ENCODE measurements at places on chromosomes 1 and 21.

- no peak for DNase-seq
- H3K4me1 ChIP-seq, result no peaks in the 10 kb centered on the region
- no peaks in the 10 kb centered on the region for H3K27me3 ChIP-seq
- H3K4me3 ChIP-seq, result no peak overlapping the region
Measured at GRCh38 chr1:6288665-6289064, 27.8 kb upstream of the GPR153 start.

GRCh38 chr21:40454057-40454456 lies 392.9 kb downstream of the DSCAM start:
- no peaks in the 10 kb centered on the region for H3K36me3 ChIP-seq
- H3K4me1 ChIP-seq, result no peaks in the 10 kb centered on the region
- no peaks in the 10 kb centered on the region for H3K27me3 ChIP-seq
- DNase-seq, result no peak
- H3K27ac ChIP-seq, result no peak overlapping the region
- no peak overlapping the region for H3K4me3 ChIP-seq

DNA sequence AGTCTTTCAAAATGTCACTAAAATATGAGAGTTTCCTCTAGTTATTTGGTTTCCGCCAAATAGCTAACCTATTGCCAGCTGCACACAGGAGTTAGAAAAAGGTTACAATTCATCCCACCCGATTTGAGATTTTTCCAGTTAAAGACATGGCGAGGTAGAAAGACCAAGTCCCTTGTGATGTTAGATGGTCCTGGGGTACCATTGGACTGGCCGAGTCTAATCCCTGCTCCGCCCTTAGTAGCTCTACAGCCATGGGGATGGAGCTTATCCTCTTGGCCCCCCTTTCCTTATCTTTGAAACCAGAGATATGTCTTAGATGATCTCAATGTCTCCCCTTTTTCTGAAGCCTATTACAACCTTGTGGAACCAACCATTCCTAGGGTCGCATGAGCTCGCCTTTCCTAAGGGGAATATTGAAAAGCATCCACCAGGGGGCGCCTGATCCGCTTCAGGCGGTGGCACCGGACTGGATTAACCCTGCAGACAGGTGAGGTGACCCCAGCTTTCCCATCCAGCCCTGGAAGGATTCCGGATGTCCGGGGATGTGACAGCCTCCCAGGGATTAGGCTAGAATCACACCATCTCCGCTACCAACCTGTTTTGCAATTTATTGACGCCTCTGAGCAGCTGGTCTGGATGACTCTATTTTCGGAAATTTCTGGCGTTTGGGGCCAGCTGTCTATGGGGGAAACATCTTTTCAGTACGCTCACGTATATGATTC lies 68.3 kb upstream of the SIM2 start:
- no peaks in the 10 kb centered on the region for H3K4me1 ChIP-seq
- no peak overlapping the region for H3K4me3 ChIP-seq
- H3K27me3 ChIP-seq, result no peaks in the 10 kb centered on the region
- DNase-seq, result peak; percentile 77
- H3K27ac ChIP-seq, result no peak overlapping the region

- peak; percentile 64 for DNase-seq
- H3K27me3 ChIP-seq, result no peaks in the 10 kb centered on the region
- H3K36me3 ChIP-seq, result no peaks in the 10 kb centered on the region
- peak overlapping the region; percentile 91 for H3K27ac ChIP-seq
Measured at GRCh38 chr1:64965366-64966157, 787 bp downstream of the JAK1 start.

GRCh38 chr1:184069675-184070074 lies 18.1 kb downstream of the TSEN15 start:
- H3K36me3 ChIP-seq, result peaks cover 3% of the 10 kb centered on the region
- DNase-seq, result no peak
- no peaks in the 10 kb centered on the region for H3K4me1 ChIP-seq
- H3K27me3 ChIP-seq, result no peaks in the 10 kb centered on the region
- H3K4me3 ChIP-seq, result no peak overlapping the region
- H3K27ac ChIP-seq, result no peak overlapping the region

- no peak for DNase-seq
- no peak overlapping the region for H3K27ac ChIP-seq
- no peaks in the 10 kb centered on the region for H3K27me3 ChIP-seq
- H3K4me1 ChIP-seq, result no peaks in the 10 kb centered on the region
- no peak overlapping the region for H3K4me3 ChIP-seq
- no peaks in the 10 kb centered on the region for H3K36me3 ChIP-seq
Measured at GRCh38 chr1:79255421-79255820, 248.9 kb upstream of the ADGRL4 start.

DNA sequence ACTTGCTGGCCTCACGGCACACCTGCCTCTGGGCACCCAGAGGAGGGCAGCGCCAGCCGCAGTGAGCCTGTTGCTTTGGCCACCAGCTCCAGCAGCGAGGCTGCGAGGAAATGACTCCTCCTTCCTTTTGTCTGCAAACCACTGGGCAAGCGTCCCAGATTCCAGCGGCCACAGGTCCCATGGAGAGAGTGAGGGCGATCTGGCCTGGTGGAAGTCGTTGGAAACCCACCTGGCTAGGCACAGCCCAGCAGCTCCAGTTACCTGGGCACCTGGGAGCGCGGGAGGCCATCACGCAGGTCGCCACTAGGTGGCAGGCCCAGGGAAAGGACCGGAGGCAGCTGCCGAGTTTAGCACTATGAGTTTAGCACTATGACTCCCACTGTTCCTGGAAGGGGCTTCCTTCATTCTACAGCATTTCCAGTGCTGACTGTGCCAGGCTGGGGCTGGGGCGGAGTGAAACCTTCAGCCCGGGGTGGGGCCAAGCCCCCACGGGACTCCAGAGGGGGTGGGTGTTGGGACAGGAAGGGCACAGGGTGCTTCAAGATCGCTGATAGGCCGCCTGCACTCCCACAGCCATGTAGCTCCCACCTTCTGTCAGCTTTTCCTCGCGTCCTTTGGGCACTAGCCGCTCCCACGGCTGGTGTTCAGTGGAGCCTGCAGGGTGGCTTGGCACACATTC lies 1.1 kb upstream of the ESPN start:
- no peak overlapping the region for H3K27ac ChIP-seq
- DNase-seq, result peak; percentile 75
- H3K36me3 ChIP-seq, result no peaks in the 10 kb centered on the region
- H3K4me1 ChIP-seq, result peaks cover 22% of the 10 kb centered on the region
- H3K4me3 ChIP-seq, result no peak overlapping the region

DNA sequence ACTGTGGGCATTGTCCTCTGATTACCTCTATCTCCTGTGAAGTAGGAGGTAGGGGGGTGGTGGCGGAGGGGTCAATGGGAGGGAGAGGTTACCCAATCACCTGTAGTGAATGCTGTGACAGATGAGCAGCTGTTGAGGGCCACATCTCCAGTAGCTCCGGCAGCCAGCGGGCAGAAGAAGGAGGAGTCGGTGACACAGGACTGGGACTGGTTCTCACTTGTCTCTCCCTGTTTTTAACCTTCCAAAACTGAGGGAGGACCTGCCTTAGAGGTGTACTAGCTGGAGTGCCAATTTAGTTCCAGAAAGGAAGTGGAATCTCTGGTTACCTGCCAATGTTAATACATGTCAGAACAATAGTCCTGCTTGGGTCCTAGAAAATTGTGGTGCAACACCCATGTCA lies 56.2 kb upstream of the ENAH start:
- no peak overlapping the region for H3K4me3 ChIP-seq
- H3K4me1 ChIP-seq, result no peaks in the 10 kb centered on the region
- no peaks in the 10 kb centered on the region for H3K27me3 ChIP-seq
- no peaks in the 10 kb centered on the region for H3K36me3 ChIP-seq

GRCh38 chr1:10694274-10694632 lies 102.2 kb downstream of the CASZ1 start:
- no peaks in the 10 kb centered on the region for H3K27me3 ChIP-seq
- H3K4me1 ChIP-seq, result no peaks in the 10 kb centered on the region
- peak overlapping the region; percentile 88 for H3K27ac ChIP-seq
- peak; percentile 55 for DNase-seq

- no peak overlapping the region for H3K27ac ChIP-seq
- H3K4me1 ChIP-seq, result no peaks in the 10 kb centered on the region
- peak; percentile 78 for DNase-seq
- H3K36me3 ChIP-seq, result no peaks in the 10 kb centered on the region
Measured at GRCh38 chr1:202315576-202316168, 26.1 kb downstream of the UBE2T start.

GRCh38 chr1:96880626-96881025 lies 159.0 kb downstream of the PTBP2 start:
- no peaks in the 10 kb centered on the region for H3K27me3 ChIP-seq
- H3K27ac ChIP-seq, result no peak overlapping the region
- DNase-seq, result no peak
- no peaks in the 10 kb centered on the region for H3K4me1 ChIP-seq
- H3K36me3 ChIP-seq, result no peaks in the 10 kb centered on the region

- DNase-seq, result no peak
- no peaks in the 10 kb centered on the region for H3K27me3 ChIP-seq
- H3K27ac ChIP-seq, result no peak overlapping the region
- no peak overlapping the region for H3K4me3 ChIP-seq
Measured at GRCh38 chr1:29278124-29278523, 41.8 kb downstream of the PTPRU start.

GRCh38 chr1:227257964-227258363 lies 60.3 kb downstream of the CDC42BPA start:
- DNase-seq, result no peak
- no peaks in the 10 kb centered on the region for H3K27me3 ChIP-seq
- no peak overlapping the region for H3K4me3 ChIP-seq
- no peaks in the 10 kb centered on the region for H3K4me1 ChIP-seq
- no peaks in the 10 kb centered on the region for H3K36me3 ChIP-seq

DNA sequence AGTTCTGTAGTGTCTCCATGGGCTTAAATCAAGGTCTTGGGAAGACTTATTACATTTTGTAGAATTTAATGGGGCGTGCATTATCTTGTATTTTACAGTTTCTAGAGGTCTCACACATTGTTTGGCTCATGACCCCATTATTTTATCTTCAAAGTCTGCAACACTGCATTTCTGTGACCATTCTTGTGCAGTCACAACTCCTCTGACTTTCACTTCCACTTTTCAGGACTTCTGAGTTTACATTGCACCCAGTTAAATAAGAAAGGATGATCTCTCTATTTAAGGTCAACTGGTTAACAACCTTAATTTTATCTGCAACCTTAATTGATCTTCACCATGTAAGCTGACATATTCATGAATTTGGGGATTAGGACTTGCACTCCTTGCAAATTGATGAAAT lies 1186.6 kb downstream of the MRPL39 start:
- no peak overlapping the region for H3K4me3 ChIP-seq
- H3K36me3 ChIP-seq, result no peaks in the 10 kb centered on the region
- no peak for DNase-seq
- no peaks in the 10 kb centered on the region for H3K27me3 ChIP-seq
- H3K27ac ChIP-seq, result no peak overlapping the region
- H3K4me1 ChIP-seq, result no peaks in the 10 kb centered on the region

- H3K4me1 ChIP-seq, result no peaks in the 10 kb centered on the region
- no peaks in the 10 kb centered on the region for H3K27me3 ChIP-seq
- DNase-seq, result no peak
- H3K36me3 ChIP-seq, result no peaks in the 10 kb centered on the region
- no peak overlapping the region for H3K27ac ChIP-seq
Measured at GRCh38 chr1:26574719-26575251, 45.2 kb downstream of the RPS6KA1 start.

DNA sequence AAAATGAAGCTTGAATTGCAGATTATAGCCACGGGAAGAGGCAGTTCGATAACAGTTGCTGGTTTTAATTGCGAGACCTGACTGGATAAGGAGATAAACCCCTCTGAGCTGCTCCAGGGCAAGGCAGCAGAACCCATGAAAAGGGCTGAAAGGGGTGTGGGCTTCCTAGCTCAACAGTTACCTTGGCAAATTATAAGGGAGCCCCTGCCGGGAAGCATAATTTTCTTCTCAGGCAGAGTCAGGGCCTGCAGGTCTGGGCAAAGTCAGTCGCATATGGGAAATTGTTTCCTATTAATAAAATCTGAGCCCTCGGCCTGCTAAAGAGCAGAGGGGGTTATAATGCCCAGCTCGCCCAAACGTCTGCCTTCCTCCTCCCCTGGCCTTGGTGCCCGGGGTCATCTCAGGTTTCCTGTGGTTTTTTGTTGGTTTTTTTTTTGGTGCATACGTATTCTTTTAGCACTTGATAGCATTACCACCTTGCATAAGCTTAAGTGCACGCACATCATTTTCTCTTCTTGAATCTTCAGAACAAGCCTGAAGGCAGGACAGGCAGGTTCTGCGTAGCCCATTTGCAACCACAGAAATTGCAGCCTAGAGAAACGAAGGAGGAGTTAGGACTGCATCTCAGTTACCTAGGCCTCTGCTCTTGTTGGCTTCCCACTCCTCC lies 33.9 kb upstream of the SELENON start:
- H3K27me3 ChIP-seq, result no peaks in the 10 kb centered on the region
- no peak overlapping the region for H3K27ac ChIP-seq
- H3K4me3 ChIP-seq, result no peak overlapping the region

DNA sequence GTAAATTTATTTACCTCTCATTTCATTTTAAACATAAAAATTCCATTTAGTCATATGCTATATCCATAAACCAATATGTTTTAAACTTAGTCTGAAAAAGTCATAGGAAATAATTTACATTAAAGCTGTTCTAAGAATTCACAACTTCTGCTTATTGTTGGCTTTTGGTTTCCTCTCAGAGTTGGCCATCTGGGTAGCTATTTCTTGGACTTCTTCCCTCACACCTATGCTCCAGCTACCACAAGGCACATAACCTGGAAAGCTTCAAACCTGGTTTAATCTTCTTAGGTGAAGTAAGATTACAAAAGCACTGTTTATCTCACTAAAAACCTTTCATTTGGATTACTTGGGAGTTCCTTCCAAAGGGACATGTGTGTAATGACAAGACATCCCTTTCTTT lies 29.8 kb downstream of the RBM11 start:
- no peaks in the 10 kb centered on the region for H3K4me1 ChIP-seq
- no peaks in the 10 kb centered on the region for H3K27me3 ChIP-seq
- no peak overlapping the region for H3K27ac ChIP-seq
- no peaks in the 10 kb centered on the region for H3K36me3 ChIP-seq

- no peak overlapping the region for H3K27ac ChIP-seq
- peaks cover 13% of the 10 kb centered on the region for H3K4me1 ChIP-seq
- no peaks in the 10 kb centered on the region for H3K36me3 ChIP-seq
- H3K27me3 ChIP-seq, result no peaks in the 10 kb centered on the region
Measured at GRCh38 chr1:145884675-145885074, 991 bp downstream of the ANKRD35 start.

DNA sequence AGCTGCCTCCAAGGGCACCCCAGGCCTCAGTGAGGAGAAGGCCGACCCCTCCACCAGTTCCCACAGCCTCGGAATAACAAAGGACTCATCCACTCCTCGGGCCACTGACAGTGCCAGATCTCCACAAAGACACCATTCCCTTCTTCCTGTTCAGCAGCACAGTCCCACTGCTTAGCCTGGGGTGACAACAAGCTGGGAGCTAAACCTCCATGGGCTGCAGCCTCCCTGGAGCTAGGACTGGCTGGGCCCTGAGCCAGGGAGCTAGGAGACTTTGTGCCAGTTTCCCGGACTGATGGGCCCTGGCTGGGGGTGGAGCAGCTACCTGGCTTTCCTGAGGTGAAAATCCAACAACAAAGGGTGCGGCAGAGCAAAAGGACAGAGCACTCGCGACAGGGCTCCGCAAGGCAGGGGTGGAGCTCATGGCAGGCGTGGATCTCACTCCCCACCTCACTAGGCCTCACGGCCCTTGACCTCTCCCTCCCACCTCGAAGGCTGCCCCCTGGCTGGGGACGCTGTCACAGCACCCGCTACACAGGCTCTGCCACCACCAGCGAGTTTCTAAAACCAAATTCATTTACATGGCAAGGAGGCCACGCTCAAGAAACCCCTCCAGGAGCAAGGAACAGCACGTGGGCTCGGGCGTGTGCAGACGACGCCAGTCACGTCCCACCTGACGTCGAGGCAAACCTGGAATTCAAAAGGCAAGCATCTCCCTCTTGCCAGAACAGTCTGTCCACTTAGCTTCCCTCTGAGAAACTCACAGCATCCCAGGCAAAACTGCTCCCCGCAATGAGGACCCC lies 13.8 kb downstream of the SLC35E2B start:
- DNase-seq, result peak; percentile 59
- H3K4me1 ChIP-seq, result peaks cover 11% of the 10 kb centered on the region
- no peaks in the 10 kb centered on the region for H3K36me3 ChIP-seq
- no peaks in the 10 kb centered on the region for H3K27me3 ChIP-seq

Measured in liver (tissue), 10 donors.